ENCODE measurements at places on chromosomes 7 and 10.

DNA sequence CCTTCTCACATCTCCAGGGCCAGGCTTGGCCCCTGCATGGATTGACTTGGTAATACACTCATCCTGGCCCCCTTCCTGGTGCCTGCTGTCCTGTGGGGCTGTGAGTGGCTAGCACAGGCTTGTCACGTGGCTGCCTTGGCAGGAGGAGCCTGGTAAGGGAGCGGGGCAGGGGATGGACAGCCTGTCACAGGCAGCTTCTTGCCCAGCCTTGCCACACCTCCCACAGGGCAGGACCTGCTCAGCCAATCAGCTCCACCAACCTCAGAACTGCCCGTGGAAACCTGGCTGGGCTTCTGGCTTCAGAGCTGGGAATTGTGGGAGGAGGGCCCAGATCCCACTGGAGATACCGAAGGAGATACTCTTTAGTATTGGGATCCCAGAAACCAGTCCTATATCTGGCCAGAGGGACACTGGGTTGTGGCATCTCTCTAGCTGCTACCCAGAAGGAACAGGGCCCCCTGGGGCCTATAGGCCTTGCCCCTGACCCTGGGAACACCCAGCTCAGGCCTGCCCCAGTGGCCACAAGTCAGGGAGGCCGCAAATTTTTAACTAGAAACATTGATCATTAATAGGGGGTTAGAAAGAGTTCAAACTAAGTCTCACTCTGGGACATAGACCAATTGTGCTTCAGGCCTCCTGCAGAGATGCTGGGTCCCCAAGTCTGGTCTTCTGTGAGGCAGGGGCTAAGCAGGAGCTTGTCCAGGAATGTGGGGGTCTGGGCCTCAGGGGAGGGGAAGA lies at the start of gene HOGA1:
Gene HOGA1, plus strand, starts transcription at position 330 of the 738 bp plus-strand sequence. Its CDS starts 315 bp downstream, at position 645.
- no peak for DNase-seq

DNA sequence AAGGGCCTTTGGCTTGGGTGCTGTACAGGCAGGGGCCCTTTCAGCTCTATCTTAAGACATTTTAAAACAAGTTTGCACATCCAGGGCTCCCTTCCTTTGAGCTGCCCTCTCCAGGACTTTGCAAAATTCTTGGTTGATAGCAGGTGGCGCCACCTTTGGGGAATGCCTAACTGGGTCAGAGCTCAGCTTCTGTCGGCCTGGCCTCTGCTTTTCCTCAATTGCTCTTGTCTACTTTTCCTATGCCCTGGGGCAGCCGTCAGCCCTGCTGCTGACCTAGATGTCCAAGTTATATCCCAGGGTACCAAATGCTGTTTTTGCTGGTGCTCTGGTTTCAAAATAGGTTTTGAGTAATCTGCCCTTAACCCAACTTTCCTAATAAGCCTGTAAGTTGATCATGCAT lies 65.8 kb downstream of the APBB1IP start:
- DNase-seq, result no peak

GRCh38 chr10:25713894-25714240 lies 220.2 kb upstream of the MYO3A start:
- no peak for DNase-seq

GRCh38 chr10:101467286-101467770 lies 113.4 kb downstream of the BTRC start:
- no peak for DNase-seq

DNA sequence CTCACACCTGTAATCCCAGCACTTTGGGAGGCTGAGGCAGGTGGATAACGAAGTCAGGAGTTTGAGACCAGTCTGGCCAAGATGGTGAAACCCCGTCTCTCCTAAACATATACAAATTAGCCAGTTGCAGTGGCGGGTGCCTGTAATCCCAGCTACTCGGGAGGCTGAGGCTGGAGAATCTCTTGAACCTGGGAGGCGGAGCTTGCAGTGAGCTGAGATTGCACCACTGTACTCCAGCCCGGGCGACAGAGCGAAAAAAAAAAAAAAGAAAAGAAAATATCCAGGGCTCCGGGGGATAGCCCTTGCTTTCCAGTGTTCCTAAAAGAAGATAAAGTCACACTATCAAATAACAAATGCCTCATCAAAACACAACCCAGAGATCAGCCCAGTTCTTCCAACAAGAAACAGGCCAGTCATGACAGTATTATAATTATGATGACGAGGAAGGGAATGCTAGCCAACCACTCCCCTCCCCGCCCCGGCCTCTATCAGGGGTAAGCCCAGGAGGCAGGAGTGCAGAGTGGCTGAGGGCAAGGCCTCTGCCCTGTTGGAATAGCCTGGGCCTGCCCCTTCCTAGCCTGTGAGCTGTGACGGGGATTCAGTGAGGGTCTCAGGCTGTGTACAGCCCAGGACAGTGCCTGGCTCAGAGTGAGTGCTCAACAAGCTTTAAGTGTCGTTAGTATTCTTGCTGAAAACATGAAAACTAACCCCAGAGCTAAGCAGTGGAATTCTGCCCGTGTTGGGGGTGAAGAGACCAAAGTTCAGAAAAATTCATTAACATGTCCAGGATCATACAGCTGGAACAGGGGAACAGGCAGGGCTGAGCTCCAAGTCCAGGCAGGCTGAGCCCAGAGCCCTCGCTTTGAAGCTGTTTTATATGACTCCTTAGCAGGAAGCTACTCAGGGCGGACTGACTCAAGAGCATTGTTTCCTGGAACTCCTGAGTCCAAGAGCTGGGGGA lies 54.3 kb downstream of the FAM241B start:
- no peak for DNase-seq

DNA sequence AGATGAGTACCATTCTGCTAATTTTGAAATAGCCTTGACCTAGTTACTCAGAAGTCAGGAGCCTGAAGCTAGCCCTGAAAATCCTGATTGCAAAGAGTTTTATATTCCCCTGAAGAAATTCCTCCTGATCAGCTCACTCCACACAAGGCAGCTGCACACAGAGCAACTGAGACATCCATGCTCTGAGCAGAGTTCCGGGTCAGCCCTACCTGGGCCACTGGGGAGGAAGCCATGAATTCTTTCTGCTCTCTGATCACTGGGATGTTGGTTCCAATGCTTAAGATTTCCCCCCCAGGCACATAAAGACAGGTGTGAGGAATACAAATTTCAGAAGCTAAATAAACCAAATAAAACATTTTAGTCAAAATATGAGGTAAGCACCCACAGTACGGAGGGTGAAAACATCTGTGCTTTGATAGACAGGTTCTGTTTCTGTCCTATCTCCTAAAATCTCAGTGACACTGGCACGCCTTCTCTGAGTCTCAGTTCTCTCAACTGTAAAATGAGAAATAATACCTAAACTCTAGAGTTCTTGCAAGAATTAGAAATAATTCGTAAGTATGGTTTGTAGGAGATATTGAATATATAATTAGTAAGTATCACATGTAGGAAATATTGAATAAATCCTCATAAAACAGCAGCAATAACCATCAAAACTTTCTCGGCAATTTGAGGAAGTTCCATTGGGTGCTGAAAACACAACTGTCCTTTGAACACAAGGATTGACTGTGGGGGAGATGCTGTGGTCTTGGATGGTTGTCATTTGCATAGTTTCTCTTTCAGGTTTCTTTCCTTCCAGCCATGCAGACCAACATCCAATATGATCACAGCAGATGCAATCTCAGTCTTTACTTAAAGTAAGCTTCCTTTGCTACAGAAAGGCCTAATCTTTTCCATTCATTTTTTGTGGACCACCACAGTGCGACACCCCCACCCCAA lies 133.0 kb upstream of the TNS3 start:
- no peak for DNase-seq

DNA sequence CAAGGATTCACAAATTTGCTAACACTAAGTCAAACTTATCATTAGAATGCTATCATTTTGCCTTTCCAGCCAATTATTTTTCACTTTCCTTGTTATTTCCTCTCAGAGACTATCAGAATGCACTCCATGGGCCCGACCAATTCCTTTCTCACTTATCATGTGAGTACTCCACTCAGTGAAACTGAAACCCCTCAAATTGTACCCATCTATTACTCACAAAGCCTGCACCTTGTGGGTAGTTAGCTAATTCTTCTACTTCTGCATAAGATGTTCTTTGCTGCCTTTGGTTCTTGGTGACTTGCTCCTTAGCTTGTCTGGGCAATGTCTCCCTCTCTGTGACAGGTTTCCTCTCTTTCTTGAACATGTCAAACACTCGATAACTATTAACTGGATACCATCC lies 35.2 kb upstream of the MBL2 start:
- DNase-seq, result no peak

DNA sequence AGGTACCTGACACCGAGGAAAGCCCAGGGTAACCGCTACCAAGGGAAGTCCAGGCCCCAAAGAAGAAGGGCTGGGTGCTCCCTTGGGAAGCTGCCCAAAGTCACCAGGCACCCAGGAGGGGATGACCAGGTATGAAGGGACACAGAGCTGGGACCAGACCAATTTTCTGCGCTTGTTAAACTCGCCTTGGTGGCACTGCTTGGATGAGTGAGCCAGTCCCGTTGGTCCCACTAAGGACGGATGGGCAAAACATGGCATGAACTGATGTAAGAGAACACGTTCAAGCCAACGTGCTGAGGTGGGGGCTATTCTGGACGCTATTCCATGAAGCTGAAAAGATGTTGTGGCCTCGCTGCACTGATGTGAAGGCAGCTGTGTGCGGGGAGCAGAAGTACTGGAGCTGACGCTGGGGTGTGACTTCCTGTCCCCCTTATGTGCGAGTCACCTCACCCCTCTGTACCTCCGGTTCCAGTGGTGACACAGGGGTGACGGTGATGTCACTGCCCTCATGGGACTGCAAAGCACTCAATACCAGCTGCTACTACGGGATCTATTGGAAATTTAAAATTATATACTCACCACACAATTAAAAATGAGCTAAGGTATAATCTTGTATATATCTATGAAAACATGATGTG lies 73.6 kb downstream of the COBL start:
- no peak for DNase-seq

GRCh38 chr10:89710753-89711152 lies 9.4 kb downstream of the KIF20B start:
- DNase-seq, result no peak

GRCh38 chr10:62693306-62693705 lies 111.2 kb upstream of the ADO start:
- no peak for DNase-seq

GRCh38 chr10:58754469-58755339 lies 242.0 kb downstream of the BICC1 start:
- no peak for DNase-seq

- no peak for DNase-seq
Measured at GRCh38 chr7:152984421-152984820, 224.9 kb downstream of the ACTR3B start.

GRCh38 chr7:137254766-137255165 lies 88.8 kb downstream of the PTN start:
- DNase-seq, result no peak

GRCh38 chr7:75727881-75728593 lies 10.7 kb downstream of the HIP1 start:
- DNase-seq, result no peak

DNA sequence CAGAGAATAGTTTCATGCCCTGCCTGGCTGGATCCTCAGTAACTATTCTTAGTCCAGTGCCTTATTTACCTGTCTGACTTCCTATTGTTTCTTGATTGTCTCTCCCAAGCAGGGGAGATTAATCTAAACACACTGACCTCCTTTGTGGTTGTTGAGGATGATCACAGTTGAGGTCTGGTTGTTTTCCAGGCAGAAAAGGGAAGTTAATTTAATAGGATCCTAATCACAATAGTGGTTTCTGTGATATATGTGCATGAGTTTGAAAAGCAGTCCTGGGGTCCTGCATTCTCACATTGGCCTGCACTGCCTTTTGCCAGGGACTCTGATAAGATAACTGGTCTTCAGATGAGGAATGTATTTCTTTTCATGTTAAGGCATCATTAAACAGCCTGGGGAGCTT lies 130.1 kb downstream of the SND1 start:
- no peak for DNase-seq

DNA sequence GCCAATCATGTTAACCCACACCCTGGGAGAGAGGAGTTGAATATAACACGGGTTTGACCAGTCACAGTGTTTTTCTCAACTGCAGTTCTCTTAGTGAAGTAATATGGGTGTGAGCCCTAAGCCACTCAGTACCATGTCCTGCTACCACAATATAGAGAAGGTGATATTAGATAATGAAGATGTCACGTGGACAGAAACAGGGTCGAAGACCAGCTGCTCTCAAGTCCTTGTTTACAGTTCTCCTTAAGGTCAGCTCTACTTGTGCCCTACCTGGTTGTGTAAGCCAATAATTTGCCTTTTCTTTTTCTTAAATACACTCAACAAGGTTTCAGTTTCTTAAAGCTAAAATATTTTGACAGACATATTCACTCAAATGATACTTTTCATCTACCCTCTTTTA lies 128.3 kb upstream of the POT1 start:
- DNase-seq, result no peak

DNA sequence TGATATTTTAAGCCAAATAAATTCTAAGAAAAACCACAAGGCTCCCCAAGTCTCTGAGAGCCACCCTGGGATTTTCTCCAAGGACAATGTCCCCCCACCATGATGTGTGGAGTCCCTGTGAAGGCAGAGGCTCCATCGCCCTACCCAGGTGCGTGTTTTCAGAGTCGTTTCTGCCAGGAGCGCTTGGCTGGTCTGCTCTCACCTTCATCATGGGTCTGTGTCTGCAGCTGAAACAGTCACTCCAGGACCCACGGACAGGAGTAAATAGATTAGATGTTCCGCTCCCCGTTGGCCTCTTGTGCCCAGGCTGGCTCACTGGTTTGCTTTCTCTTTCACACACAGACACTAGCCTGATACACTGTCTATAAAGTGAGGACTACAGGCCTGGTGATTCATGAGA lies 217.5 kb downstream of the SFMBT2 start:
- DNase-seq, result no peak

DNA sequence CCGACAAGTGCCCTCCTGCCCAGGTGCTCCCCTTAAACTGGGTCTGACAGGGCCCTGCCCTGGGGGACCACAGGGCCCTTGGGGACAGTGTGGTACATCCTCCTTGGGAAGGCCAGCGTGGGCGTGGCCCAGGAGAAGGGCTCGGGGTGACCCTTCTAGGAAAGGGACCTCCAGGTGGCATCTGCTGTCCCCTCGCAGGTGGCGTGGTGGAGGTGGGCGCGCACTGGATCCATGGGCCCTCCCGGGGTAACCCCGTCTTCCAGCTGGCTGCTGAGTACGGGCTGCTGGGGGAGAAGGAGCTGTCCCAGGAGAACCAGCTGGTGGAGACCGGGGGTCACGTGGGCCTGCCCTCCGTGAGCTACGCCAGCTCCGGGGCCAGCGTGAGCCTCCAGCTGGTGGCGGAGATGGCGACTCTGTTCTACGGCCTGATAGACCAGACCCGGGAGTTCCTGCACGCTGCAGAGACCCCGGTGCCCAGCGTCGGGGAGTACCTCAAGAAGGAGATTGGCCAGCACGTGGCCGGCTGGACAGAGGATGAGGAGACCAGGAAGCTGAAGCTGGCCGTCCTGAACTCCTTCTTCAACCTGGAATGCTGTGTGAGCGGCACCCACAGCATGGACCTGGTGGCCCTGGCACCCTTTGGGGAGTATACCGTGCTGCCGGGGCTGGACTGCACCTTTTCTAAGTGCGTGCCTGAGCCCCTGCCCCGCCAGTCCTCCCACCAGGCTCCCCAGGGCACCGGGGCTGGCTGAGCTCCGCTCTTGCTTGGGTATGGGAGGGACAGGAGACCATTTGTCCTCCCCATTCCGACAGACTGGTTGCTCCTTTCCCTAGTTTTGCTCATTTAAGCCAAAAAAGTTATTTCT lies 972 bp downstream of the PAOX start:
- no peak for DNase-seq
